ENCODE measurements at places on chromosomes 11 and 22.
A peak's percentile ranks its signal among the peaks of the same experiment; 100 is the strongest.

GRCh38 chr11:15493921-15494620, 379.3 kb downstream of the INSC start:
- no peak for DNase-seq

- DNase-seq: peak; percentile 82
Observed at GRCh38 chr11:62081378-62082291, 42.2 kb upstream of the INCENP start.

GRCh38 chr11:44224867-44225501, 85.0 kb downstream of the ALX4 start:
- DNase-seq: no peak

- DNase-seq: no peak
Observed at GRCh38 chr11:114243461-114244372, 52.5 kb upstream of the NNMT start.

- DNase-seq: peak; percentile 58
Observed at GRCh38 chr11:67436459-67437081, 912 bp downstream of the PTPRCAP start.

GRCh38 chr22:18130018-18130417, 19.4 kb downstream of the TUBA8 start:
- no peak for DNase-seq

DNA sequence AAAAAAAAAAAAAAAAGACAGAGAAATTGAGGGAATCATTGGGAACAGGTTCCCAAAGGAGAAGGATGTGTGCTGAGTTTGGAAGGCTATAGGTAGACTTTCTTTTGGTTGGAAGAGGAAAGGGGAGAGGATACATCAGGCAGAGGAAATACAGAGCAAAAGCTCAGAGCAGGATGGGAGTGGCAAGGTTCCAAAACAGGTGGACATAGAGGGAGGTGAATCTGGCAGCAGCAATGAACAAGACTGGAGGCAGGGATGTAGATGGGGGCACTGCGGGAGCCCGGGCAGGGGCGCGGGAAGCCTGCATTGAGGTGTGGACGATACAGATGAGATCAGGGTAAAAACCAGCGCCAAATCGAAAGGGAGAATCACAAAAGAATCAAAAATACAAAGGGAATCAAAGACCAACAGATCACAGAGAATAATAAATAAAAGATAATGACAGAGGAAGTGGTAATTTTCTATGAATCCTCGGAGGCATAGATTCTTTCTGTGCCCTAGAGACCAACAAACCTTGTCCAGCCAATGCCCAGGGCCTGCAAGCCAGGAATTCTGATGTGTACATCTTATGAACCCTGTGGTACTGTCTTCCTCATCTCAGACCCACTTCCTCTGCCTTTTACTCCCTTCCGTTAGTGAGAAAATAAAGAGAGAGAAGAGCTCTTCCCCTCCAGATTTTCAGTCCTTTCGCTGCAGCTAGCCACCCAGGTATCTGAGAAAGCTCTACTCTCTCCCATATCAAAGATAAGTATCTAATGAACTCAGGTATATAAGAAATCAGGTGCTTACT, 70.3 kb downstream of the SLC1A2 start:
- no peak for DNase-seq

GRCh38 chr11:61080526-61080925, 21.8 kb upstream of the CD5 start:
- DNase-seq: no peak

DNA sequence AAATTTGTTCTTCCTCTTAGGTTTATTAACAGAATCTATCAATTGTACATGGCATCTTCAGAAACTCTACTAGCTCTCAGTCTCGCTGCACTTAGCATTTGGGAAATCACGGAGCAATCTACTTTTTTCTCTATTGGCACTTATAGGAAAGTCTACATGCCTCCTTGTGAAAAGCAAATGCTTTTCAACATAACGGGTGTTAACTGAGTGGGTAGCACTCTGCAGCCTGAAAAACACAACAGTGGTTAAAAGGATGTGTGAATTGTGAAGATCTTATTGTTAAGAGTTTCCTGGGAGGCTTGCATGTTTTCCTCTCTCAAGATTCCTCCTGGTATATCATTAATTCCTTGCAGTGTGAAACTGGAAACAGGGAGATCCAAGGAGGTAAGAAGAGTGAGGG, 204.2 kb upstream of the SESN3 start:
- no peak for DNase-seq

DNA sequence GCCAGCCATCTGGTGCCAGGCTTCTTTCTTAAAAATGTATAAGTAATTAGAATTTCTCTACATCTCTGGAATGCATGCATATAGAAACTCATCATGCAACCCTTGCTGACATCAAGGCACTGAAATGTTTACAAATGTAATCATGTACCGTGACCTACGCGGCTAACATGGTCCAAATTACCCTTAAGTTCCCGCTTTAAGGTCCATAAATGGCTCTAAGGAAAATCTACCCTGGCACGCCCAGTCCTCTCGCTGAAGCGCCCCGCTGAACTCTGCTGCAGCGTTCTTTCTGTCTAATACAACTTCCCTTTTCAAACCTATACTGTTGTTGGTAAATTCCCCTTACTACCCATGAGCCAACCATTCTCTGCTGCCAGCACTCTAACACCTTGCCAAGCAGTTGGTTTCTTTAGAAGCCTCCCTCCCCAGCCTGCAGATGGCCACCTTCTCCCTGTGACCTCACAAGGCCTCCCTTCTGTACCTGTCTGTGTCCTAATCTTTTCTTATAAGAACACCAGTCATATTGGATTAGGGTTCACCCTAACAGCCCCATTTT, 13.5 kb upstream of the HMOX1 start:
- no peak for DNase-seq

GRCh38 chr11:116840224-116840745, 2.9 kb upstream of the APOA1 start:
- no peak for DNase-seq

DNA sequence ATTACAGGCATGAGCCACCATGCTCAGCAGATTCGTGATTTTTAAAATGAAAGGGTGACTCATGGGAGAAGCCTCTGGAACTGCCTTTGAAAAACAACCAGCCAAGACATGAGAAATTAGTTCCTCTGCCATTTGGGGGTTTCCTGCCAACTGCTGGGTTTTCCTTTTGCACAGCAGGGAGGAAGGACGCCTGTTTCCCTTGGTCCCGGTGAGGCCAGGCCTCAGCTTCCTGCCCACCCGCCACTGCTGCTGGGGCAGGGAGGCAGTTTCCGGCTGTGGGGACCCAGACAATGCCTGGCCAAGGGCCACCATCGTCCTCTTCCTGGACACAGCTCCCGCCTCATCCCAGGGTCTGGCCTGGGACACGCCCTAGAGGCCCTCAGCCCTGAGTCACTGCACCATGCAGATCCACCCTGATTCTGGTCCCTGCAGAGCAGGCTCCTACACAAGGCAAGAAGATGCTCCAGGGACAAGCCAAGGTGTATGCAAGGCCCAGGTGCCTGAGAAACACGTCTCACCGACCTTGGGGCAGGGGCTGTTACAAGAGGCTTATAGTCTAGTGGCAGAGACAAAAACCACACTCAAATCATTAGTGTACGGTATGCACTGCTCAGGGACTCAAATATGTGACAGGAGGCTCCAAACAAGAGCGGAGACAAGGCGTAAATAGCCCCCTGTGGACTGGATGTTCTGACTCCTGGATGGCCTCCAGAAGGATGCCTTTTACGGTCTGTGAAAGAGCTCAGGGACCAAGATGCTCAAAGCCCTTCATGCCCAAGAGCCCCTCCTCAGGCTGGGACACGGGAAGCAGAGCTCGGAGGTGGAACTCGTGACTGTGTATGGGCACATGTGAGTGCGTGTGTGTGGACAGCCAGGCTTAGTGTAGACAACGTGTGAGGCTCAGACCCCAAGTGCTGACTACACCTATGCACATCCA, 10.0 kb downstream of the PPM1F start:
- DNase-seq: peak; percentile 33

- DNase-seq: no peak
Observed at GRCh38 chr11:396511-396947, 2.5 kb downstream of the PKP3 start.

- peak; percentile 55 for DNase-seq
Observed at GRCh38 chr22:36253523-36254490, 874 bp downstream of the APOL1 start.

DNA sequence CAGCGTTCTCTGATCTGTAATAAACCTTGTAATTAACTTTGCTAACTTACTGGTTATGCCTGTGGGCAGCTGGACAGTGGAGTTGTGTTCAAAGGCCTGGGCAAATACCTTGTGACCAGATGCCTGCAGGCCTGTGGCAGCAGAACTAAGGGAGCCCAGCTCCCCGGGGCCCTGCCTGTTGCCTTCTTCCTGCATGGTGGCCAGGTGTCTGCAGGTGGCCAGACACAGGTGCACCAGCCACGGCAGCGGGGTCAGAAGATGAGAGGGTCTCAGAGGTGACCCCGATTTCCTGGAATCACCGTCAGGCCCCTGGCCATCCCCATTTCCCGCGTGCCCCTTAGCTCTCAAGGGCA, 127.2 kb downstream of the OSBP2 start:
- no peak for DNase-seq

- no peak for DNase-seq
Observed at GRCh38 chr22:50047346-50047745, 10.8 kb downstream of the TTLL8 start.
